ENCODE measurements at places on chromosomes 4 and X.

DNA sequence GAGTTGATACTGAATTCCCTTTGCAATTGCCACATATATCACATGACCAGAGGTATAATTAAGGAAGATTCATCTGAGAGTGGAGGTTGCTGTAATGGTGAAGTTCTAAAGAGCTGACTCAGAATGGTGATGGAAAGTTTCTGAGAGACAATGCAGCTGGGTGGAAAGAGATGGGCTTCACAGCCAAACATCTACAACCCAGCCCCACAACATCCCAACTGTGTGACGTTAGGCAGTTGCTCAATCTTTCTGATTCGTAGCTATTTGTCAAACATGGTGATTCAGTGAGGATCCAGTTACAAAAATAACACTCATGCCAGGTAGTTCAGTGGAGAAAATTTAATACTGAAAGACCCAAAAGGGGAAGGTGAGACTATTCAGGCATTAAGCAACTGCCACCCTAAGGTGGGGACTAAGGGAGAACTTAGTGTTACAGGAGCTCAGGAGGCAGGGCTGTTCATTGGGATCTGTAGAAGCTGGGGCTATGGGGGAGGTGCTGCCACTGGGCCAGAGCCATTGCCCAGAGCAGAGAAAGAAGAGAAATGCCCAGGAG lies 6.9 kb upstream of the AFF1 start:
- DNase-seq, result no peak

DNA sequence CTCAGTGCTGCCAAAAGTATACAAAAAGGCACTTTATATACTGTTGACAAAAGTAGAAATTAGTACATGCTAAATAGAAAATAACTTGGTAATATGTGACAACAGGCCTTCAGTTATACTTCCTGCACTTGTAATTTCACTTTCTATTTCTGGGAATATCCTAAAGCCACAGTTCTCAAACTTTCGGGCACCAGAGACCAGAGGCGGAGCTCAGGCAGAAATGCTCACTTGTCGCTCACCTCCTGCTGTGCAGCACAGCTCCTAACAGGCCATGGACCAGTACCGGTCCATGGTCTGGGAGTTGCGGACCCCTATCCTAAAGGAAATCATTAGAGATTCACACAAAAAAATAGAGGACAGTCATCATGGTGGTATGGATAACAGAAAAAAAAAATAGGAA lies 25.7 kb downstream of the ACSL4 start:
- DNase-seq, result no peak

DNA sequence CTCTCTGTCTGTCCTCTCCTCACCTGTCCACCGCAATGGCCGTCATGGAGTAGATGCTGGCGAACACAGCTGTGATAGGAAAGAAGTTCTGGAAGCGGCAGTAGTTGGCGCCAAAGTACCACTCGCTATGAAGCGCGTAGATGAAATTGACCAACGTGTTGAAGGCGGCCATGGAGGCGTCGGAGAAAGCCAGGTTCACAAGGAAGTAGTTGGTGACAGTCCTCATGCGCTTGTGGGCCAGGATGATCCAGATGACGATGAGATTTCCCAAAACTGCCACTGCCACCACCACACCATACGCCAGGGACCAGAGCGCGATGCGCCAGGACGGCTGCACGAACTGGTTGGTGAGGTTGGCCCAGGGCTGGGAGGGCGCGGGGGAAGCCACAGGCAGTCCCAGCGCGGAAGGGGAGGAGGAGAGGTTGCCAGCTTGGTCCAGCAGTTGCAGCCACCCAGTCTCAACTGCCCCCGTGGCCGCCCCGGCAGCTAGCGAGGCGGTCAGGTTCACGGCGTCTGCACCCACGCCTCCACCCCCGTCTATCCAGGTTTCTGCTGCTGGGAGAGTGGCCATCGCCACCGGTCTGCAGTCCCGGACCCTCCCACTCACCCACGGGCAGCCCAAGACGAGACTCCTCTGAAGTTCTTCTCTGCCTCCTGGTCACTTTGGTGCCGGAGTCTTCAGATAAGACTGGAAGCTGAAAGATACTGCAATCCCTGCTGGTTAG lies 518 bp downstream of the TACR3 start:
- DNase-seq, result no peak

DNA sequence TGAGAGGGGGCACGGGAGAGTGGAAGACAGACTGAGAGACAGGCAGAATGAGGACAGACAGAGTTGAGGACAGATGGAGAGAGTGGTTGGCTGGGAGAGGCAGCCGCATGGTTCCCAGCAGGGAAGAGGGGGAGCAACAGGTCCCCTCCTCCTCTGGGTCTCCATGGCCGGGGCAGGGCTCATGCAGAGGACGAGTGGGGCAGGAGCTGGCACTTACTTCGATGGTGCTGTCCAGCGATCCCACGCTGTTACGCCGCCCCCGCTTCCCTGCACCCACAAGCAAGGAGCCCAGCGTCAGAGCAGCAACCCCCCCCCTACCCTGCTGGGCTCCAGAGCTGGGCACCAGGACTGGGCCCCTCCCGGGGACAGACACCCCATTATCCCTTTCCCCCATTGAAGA lies 10.6 kb upstream of the KDM5C start:
- no peak for DNase-seq

DNA sequence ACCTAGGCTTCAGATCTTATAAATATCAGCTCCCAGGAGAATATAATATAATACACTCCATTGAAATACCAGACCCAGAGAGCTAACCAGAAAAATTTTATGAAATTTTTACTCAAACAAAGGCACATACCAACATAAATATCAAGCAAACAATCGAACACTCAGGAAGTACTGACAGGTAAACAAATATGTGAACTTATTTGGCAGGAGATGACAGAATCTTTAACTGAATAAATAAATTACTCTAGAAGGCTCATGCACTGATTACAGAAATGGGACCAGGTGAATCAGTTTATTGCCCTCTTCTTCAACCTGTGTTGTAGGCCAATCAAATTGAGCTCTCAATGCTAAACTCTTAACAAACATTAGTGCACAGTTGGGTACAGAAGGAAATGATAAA lies 225.2 kb upstream of the PABPC4L start:
- no peak for DNase-seq

- no peak for DNase-seq
These were observed 809.6 kb downstream of the PDHA2 start for GRCh38 chr4:96649536-96649935.

DNA sequence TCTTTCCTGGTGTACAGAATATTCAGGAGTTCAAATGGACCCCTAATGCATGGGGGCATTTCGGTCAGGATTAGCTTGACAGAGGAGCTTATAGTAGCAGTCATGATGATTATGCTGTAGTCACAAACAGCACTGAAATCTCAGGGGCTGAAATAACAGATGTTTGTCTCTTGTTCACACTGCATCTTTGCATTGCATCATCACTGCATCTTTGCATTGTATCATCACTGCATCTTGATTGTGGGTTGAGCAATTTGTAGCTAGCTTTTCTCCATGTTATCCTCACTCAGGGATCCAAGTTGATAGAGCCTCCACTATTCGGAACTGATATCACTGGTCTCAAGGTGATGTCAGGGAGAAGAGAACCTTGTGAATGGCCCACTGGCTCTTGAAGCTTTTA lies 160.9 kb downstream of the GATB start:
- no peak for DNase-seq

DNA sequence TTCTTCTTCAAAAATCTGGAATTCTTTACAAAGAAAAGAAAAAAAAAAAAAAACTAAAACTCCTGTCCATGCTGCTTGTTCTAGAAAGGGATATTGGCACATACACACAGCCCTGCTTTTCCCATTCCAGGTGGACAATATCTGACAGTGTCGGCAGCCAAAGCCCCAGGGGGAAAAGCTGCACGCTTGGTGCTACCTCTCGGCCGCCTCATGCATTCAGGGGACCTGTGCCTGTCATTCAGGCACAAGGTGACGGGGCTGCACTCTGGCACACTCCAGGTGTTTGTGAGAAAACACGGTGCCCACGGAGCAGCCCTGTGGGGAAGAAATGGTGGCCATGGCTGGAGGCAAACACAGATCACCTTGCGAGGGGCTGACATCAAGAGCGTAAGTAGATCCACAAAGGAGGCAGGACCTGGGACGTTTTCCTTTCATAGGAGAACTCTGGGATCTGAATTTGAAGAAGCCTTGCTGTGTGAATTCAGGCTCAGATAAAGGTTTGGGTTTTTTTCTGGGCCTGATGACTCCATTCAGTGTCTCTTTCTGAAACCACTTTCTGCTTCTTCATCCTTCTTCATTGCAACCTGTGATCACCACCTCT lies 71.9 kb downstream of the NPNT start:
- no peak for DNase-seq

GRCh38 chrX:48696909-48697727 lies 584 bp downstream of the SUV39H1 start:
- DNase-seq, result no peak

DNA sequence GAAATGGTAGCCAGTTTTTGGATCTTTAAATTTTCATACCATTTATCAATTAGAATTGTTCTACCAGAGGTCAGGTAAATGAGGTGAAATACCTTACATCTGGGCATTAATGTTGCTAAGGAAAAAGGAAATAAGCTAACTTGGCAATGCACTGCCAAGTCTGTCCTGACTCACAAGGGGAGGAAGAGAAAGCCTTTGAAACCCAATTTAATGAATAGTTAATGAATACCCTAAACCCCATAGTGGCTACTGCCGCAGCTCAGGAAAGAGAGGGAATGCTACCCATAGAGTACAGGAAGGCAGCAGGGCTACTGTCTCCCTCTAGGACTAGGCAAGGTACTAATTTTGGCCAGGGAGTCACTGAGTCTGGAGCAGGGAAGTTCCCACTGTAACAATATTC lies 16.8 kb upstream of the DHX15 start:
- no peak for DNase-seq

- DNase-seq, result no peak
These were observed 454.2 kb downstream of the GRIA2 start for GRCh38 chr4:157674699-157675098.

- no peak for DNase-seq
These were observed 179.0 kb upstream of the FGF13 start for GRCh38 chrX:138890491-138890890.

All from activated CD8-positive, alpha-beta memory T cell treated with anti-CD3 and anti-CD28 coated beads for 1 hour (primary cell).